Stimulated activated CD4-positive, alpha-beta T cell treated with anti-CD3 and anti-CD28 coated beads, Interleukin-4, amount 100 ng/mL, for 48 hours (primary cell): ENCODE measurements at places on chromosomes 13 and 19.

GRCh38 chr13:27997904-27998522, 9.5 kb upstream of the URAD start:
- no peak for DNase-seq

DNA sequence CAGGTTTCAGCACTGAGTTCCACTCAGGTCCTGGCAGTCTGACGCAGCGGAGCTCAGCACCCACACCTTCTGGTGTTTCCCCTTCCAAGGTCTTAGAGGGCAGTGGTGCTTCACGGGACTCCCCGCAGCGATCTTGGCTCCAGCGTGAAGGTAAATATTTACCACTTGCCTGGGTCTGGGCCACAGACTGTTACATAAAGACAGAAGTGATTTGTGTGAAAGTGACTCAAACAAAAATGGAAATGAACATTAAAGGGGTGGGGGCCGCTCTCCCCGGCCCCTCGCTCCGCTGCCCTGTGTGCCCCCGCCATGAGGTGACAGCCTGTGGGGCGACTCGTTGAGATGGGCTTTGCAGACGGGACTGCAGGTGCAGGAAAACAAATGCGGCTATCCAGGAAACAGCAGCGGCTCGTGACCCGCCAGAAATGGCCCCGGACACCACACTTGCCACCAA, 55.0 kb downstream of the GGACT start:
- no peak for DNase-seq

- DNase-seq = no peak
Measured at GRCh38 chr19:12943437-12944044, 2.1 kb upstream of the RAD23A start.

DNA sequence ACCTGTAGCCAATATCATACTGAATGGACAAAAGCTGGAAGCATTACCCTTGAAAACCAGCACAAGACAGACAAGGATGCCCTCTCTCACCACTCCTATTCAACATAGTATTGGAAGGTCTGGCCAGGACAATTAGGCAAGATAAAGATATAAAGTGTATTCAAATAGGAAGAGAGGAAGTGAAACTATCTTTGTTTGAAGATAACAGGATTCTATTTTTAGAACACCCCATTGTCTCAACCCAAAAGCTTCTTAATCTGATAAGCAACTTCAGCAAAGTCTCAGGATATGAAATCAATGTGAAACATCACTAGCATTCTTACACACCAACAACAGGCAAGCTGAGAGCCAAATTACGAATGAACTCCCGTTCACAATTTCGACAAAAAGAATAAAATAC, 17.8 kb upstream of the CCNA1 start:
- DNase-seq = no peak

DNA sequence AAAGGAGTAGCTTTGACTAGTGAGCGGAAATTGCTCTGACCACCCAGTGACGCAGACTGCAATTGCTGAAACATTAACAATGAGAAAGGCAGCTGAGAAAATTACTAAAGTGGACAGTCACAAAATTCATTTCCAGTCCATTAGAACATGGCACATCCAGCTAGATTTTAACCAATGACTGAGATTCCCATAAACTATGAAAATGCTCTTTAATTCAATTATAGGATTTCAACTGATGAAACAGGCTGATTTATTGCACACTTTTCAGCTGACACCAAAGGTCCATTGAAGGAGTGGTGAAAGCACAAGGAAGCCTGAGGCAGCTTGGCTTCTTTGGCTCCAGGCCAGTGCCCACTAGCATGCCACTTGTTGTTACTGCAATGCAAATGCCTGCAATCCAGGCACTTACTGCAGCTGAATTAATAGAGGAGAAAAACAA, 933.4 kb downstream of the SLITRK6 start:
- no peak for DNase-seq
